ENCODE measurements at places on chromosomes 2 and 18.

GRCh38 chr18:24388957-24389356 is 8.7 kb downstream of the OSBPL1A start:
- DNase-seq: peak; percentile 11

DNA sequence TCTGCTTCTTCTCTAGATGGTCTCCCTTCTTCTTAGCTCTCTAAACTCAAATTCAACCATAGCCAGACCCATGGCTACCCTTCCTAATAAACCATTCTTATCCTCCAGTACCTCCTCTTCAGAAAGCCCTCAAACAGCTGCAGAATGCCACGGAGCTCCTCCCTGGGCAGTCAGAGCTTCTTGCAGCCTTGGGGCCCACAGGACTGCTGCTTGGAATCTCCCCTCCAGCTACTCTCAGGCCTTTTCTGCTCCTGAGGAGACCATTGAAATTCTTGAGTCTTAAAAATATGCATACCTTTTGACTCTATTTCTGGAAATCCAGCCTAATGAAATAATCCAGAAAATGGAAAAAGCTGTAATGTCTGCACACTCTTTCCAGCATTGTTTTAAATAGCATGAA is 30.7 kb downstream of the EFR3B start:
- no peak for DNase-seq

- DNase-seq: no peak
These were observed 22.3 kb downstream of the CUL3 start for GRCh38 chr2:224562831-224563230.

GRCh38 chr2:169776252-169776761 is 22.4 kb upstream of the SSB start:
- DNase-seq: peak; percentile 29

- no peak for DNase-seq
These were observed 152.8 kb upstream of the VRK2 start for GRCh38 chr2:57893786-57894185.

- DNase-seq: peak; percentile 81
These were observed 67.5 kb upstream of the SCG2 start for GRCh38 chr2:223669453-223670225.

- no peak for DNase-seq
These were observed 339.3 kb downstream of the ALK start for GRCh38 chr2:29582062-29582461.

- DNase-seq: no peak
These were observed 34.3 kb downstream of the DSG4 start for GRCh38 chr18:31410716-31411483.

DNA sequence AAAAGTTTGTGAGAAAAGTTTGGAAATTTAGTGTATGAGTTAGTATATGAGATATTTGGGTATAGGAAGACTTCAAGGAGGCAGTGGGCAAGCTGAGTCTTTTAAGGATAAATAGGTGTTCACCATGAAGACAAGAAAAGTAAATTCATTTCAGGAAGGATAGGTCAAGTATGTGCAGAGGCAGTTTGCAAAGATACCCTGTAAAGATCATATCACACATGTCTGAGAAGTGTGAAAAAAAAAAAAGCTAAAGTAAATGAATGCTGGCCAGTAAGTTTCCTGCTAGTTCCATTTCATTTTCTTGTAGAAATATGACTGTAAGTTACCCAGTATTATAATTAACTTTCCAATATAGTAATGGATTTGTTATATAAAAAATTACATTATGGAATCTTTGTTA is 131.0 kb downstream of the PHLPP1 start:
- DNase-seq: no peak

DNA sequence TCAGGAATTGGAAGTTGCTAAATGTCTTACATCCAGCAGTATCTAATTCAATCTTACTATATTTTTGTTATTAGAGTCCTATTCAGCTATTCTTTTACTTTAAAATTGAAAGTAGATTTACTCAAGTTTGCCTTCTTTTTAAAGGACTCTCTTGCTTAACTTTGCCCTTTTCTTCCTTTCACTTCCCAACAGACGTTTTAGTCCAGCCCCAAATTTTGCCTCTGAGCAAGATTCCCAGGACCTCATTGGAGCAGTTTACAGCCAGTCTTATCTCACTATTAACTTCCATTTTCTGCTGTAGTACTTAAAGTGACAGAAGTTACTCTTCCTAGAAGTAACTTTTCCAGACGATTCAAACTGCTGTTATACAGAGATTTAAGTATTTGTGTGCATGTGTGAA is 1.7 kb upstream of the PRKD3 start:
- peak; percentile 91 for DNase-seq

GRCh38 chr18:811892-812375 is at the start of gene YES1:
YES1 (minus strand) TSS chr18:812242; CDS start chr18:756827, 55,415 bp downstream.
- peak; percentile 66 for DNase-seq

GRCh38 chr2:26238311-26238958 is 6.0 kb downstream of the HADHA start:
- DNase-seq: peak; percentile 67

Data from fibroblast of lung (primary cell).